GM04503 (cell line): ENCODE measurements at places on chromosomes 3 and 15.

DNA sequence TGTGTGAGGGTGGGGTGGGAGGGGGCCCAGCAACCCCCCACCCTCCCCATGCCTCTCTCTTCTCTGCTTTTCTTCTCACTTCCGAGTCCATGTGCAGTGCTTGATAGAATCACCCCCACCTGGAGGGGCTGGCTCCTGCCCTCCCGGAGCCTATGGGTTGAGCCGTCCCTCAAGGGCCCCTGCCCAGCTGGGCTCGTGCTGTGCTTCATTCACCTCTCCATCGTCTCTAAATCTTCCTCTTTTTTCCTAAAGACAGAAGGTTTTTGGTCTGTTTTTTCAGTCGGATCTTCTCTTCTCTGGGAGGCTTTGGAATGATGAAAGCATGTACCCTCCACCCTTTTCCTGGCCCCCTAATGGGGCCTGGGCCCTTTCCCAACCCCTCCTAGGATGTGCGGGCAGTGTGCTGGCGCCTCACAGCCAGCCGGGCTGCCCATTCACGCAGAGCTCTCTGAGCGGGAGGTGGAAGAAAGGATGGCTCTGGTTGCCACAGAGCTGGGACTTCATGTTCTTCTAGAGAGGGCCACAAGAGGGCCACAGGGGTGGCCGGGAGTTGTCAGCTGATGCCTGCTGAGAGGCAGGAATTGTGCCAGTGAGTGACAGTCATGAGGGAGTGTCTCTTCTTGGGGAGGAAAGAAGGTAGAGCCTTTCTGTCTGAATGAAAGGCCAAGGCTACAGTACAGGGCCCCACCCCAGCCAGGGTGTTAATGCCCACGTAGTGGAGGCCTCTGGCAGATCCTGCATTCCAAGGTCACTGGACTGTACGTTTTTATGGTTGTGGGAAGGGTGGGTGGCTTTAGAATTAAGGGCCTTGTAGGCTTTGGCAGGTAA is 8.1 kb downstream of the FAM131A start:
- DNase-seq = no peak

- DNase-seq = no peak
Measured at GRCh38 chr3:156218353-156218744, 98.0 kb downstream of the KCNAB1 start.

- peak; percentile 83 for DNase-seq
Measured at GRCh38 chr15:67504796-67505195, 16.1 kb upstream of the C15orf61 start.

DNA sequence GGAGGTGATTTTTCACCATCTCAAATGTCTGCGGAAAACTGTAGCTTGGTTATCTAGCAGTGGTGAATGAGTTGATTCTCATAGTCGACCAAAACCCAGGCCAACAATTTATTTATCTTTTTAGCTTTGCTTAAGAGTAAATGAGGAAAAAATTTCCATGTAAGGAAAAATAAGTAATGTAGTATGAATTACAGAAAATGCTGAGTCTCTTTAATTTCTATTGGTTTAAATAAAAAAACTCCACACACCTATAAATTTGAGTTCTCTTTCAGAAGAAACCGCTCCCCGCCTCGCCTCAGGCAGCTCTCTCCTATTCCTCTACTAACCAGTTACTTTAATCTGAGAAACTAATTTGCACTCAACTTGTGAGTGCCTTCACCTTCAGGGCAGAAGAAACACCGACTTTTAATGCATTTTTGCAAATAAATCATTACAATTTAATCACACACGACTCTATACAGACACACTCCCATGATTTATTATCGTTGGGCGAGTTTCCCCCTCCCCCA is 540 bp upstream of the RSRC1 start:
- DNase-seq = no peak

DNA sequence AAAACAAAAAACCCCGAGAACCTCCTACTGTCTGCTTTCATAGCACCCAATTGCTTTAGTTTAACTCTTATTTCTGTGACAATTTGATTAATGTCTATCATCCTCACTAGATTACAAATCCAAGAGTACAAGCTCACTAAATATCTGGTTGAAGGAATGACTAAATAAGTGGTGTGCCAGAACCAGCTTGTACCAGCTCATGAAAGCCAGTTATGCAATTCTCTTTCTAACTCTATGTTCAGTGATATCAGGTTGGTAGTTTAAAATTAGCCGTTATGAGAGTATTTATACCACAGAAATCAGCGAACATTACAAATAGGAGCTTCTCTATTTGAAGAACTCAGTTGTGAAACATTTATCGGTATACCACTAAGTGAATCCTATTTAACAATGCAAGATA is 137.2 kb upstream of the MITF start:
- no peak for DNase-seq

GRCh38 chr3:57421336-57421735 is 122.8 kb downstream of the DNAH12 start:
- DNase-seq = no peak

DNA sequence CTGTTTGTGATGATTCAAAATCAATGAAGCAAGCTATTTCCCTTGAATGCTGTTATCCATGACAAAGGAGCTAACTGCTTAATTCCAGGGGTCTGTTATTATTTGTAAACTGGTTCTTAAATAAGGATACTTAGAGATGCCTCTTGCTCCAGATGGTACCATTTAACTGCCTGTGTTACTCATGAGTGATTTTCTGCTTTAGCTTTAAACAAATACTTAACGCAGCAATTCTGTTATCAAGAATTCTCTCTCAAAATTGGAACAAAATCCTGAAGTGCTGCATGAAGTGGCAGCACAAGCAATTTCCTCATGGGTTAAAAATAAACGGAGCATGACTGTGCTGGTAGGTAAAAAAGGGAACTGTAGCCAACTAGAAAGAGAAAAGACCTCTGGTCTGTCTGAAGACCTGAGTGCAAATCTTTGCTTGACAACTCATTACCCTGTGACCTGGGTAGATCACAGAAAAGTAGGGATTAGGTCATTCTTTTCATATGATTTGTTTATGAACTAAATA is 62.5 kb upstream of the GBE1 start:
- no peak for DNase-seq

- DNase-seq = no peak
Measured at GRCh38 chr3:183038221-183038620, 57.9 kb upstream of the DCUN1D1 start.

DNA sequence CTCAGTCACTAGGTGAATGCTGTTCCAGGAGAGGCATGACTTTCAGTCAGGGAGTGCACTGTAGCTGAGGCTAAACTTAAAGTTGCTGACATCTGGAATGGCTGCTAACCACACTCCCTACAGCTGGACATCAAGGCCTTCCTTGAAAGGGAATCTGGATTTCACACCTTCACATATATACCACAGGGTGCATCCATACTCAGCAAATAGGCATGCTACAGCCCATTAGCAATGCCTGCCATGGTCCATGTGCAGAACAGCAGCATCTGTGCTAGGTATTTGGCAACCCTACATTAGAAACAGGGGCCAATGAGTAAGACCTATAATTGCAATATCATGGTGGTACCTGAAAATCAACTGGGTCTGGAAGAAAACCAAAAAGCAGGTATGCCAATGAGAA is 74.8 kb downstream of the SNTN start:
- DNase-seq = no peak

GRCh38 chr3:37674111-37674510 is 187.6 kb upstream of the CTDSPL start:
- DNase-seq = no peak

GRCh38 chr15:95875121-95875643 is 455.3 kb upstream of the NR2F2 start:
- no peak for DNase-seq

- DNase-seq = no peak
Measured at GRCh38 chr15:41817781-41818180, 10.1 kb upstream of the JMJD7 start.

GRCh38 chr3:52623234-52623792 is 62.4 kb downstream of the PBRM1 start:
- DNase-seq = no peak

DNA sequence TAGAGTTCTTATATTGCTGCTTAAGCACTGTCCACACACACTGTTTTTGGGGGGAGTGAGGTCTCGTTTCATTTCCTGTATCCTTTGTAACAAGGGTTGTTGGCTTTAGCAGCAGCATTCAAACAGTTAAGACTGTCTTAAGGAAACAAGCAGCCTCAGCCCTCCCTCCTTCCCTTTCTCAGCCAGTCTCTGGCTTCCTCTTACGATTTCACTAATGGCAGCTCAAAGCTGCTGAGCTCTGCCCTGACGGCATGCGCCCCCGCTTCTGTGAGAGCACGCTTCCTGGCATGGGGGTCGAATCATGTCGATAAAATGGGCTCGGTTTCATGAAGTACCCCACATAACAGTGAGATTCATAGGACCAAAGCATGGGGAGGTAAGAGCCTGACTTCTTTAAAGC is 105.0 kb downstream of the KLHL25 start:
- no peak for DNase-seq

DNA sequence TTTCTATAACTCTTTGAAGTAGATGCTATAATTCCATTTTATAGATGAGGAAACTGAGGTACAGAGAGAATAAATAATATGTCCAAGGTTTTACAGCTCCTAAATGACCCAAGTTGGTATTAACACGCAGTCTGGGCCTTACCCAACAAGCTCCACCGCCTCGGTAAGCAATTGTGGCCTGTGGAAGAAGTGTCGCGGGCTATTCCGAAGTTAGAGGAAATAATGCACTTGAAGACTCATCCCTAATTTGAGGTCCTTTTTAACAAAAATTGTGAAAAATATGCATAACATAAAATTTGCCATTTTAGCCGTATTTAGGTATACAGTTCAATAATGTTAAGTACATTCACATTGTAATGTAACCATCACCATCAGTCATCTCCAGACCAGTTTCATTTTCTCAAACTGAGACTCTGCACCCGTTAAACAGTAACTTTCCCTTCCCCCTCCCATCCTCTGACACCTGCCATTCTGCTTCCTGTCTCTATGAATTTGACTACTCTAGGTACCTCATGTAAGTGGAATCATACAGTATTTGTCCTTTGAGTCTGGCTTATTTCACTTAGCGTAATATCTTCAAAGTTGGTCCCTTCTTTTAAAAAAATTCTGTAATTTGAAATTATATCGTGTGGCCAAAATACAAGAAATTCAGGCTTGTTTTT is 18.2 kb downstream of the IDH3A start:
- DNase-seq = no peak

DNA sequence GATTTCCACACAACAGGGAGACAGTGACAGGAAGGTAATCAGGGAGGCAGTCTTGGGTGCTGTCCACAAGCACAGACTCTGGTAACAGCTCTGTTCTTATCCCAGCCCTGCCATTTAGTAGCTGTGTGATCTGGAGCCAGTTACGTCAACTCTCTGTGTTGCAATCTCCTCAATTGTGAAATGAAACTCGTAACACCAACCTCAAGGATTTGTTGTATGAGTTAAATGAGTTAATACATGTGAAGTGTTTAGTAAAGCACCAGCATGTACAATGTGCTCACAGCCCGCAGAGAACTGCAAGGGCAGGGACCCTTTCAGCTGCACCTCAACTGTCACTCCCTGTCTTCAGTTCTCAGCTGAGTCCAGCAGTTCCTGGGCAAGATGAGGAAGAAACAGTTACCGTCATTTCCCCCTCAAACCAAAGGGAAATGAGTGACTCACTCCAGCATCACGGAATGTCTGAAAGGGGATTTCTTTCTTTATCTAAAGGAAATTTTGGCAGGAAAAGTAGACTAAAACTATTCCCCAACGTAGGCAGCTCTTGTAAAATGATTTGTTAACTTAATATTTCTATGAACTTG is 39.9 kb upstream of the MB21D2 start:
- peak; percentile 90 for DNase-seq

DNA sequence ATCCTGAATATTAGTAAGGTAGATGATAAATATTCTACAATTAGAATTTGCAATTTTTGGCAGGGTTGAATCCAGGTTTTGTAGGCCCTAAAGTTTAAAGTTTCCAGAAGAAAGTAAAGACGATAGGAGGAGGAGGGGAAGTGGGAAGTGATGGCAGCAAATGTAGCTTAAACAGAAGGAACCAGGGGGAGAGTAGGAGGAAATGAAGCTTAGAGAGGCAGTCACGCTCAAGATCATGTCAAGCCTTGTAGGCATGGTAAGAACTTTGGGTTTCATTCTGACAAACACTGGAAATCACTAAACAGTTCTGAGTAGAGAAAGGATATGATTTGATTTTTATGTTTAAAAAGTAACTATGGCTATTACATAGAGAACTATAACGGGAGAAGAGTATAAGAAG is 63.9 kb downstream of the NR2E3 start:
- DNase-seq = no peak

GRCh38 chr3:68403741-68404140 is 528.6 kb downstream of the TAFA4 start:
- no peak for DNase-seq

DNA sequence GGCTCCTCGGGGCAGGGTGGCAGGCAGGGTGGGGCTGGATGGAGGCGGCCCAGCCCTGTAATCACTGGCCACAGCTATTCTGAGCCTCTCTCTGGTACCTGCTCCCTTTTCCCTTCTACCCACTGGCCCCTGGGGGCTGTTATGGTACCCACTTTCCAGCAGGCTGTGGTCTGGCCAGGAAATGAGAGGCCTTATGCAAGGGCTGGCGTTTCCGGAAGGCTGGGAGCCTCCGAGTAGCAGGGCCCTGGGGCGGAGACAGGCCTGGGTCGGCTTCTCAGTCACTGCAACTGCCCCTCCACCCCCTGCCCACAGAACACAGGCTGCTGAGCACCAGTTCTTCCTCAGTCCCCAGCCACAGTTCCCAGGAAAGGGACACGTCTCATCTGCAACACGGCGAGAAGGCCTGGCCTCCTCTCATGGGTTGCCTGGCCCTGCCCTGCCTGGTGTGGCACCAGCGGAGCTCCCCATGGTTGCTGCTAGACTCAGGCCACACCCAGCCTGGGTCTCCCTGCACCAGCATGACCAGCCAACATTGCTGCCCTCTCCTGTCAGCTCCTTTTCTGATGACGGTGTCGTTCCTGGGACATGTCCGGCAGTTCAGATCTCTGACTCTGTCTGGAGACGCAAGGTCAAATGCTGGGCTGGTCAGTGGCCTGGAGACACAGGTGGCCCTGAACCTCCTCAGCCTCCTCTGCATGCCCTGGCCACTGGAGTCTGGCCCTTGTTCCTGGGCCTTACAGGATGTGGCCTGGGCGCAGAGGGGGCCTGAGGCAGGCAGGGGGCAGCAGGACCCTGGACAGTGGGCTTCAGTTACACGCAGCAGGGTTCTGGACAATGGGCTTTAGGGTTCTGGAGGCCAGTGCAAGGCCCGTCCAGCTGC is 6.5 kb downstream of the CHST13 start:
- no peak for DNase-seq

DNA sequence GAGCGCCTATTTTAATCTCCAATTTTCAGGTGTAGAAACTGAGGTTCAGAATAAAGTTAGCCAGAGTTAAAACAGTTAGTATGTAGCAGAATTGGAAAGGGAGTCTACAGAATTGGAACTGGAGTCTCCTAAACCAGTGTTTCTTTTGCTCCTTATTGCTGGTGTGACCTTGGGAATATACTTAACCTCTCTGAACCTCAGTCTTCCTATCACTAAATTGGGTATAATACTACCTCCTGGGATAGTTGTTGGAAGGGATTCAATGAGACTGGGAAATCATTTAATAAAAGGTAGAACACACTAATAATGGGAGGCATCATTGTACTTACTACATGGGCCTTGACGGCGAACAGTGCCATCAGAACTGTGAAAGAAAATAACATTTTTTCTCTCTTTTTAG is 55.1 kb downstream of the LPP start:
- no peak for DNase-seq
